Activated B cell treated with CpG ODN at 0.5 μM for 24 hours (primary cell): ENCODE measurements at places on chromosomes 12 and 14.
A peak's percentile ranks its signal among the peaks of the same experiment; 100 is the strongest.

DNA sequence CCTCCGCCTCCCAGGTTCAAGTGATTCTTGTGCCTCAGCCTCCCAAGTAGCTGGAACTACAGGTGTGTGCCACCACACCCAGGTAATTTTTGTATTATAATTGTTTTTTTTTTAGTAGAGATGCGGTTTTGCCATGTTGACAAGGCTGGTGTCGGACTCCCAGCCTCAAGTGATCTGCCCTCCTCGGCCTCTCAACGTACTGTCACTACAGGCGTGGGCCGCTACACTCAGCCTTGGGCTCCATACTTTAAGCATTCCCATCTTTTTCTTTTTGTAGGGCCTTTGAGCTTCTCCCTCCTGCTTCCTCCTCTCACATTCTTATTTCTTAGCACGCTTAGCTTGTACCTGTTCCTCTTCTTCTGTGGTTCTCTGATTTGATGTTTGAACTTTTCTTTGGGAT lies 62.8 kb downstream of the SERPINA3 start:
- H3K4me1 ChIP-seq, result no peaks in the 10 kb centered on the region
- DNase-seq, result no peak
- no peak overlapping the region for H3K27ac ChIP-seq
- H3K27me3 ChIP-seq, result peaks cover 7% of the 10 kb centered on the region

GRCh38 chr12:27906127-27906500 lies 66.4 kb downstream of the PTHLH start:
- H3K27me3 ChIP-seq, result no peaks in the 10 kb centered on the region
- peaks cover 6% of the 10 kb centered on the region for H3K4me1 ChIP-seq
- DNase-seq, result no peak
- no peak overlapping the region for H3K27ac ChIP-seq

DNA sequence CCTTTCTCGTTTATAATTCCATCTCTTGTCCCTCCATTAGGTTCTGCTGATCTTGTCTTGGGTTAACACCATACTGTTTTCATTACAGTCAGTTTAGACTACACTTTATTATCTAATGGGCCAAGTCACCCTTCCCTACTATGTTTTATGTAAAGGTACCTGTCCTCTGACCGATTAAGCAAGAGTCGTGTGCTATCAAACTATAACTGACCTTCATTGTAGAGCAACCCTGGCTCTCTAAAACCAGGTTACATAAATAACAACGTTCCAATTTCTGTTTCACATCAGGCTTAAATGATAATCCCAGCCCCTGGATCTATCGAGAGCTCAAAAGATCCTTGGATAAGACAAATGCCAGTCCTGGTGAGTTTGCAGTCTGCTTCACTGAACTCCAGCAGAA lies 16.7 kb downstream of the OAS2 start:
- no peak for DNase-seq
- H3K36me3 ChIP-seq, result peaks cover 83% of the 10 kb centered on the region
- peaks cover 33% of the 10 kb centered on the region for H3K4me1 ChIP-seq
- no peak overlapping the region for H3K27ac ChIP-seq
- no peaks in the 10 kb centered on the region for H3K27me3 ChIP-seq

DNA sequence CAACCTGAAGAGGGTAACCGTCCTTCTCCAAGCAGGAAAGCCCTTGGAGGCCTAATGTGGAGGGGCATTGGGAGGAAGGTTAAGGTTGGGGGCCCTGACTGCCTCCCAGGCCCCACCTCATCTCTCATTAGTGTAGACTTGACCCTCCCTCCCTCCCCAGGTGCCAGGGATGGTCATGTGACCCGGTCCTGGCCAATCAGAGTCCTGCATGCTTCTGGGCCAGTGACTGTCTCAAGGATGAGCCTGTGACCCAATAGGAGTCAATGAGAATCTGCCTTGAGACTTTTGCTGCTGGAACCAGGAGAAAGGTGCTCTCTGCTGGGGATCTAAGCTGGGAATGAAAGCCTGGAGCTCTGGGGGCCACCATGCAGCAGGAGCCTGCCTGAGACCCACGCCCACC lies 70.8 kb downstream of the NCOR2 start:
- peaks cover 17% of the 10 kb centered on the region for H3K36me3 ChIP-seq
- H3K27ac ChIP-seq, result no peak overlapping the region
- no peaks in the 10 kb centered on the region for H3K27me3 ChIP-seq
- DNase-seq, result no peak
- H3K4me3 ChIP-seq, result no peak overlapping the region
- peaks cover 75% of the 10 kb centered on the region for H3K4me1 ChIP-seq

GRCh38 chr12:52439845-52440244 lies 5.7 kb upstream of the KRT75 start:
- H3K27ac ChIP-seq, result no peak overlapping the region
- peaks cover 23% of the 10 kb centered on the region for H3K27me3 ChIP-seq
- DNase-seq, result no peak
- no peak overlapping the region for H3K4me3 ChIP-seq

DNA sequence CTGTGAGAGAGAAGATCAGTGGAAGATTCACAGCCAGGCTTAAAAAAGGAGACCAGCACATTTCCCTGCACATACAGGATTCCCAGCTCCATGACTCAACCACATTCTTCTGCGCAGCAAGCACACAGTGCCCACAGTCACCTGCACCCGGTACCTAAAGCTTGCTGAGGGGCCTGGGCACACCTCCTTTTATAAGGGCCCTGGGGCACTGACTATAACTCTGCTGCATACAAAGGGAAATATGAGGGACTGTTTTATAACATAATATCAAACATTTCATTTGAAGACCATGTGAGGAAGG lies 322.9 kb downstream of the DAD1 start:
- no peak for DNase-seq
- H3K27ac ChIP-seq, result no peak overlapping the region
- H3K4me1 ChIP-seq, result peaks cover 4% of the 10 kb centered on the region
- no peaks in the 10 kb centered on the region for H3K36me3 ChIP-seq

DNA sequence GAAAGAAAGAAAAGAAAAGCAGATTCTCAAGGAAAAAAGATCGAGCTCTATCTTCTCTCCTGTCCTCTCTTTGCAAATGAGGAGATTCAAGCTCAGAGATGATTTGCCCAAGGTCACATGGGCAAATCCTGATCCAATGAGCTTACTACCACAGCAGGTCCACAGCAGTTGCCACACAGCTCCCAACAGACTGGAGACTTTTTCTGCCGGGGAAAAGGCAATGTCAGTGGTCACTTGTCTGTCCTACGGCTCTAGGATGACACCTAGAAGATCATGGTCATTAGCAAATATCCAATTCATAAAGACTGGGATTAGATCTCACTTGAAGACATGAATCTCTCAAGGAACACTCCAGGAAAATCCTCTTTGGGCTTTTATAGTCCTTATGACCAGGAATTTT lies 58.8 kb downstream of the TTC7B start:
- peaks cover 2% of the 10 kb centered on the region for H3K27me3 ChIP-seq
- DNase-seq, result no peak
- H3K4me3 ChIP-seq, result peak overlapping the region; percentile 71
- H3K27ac ChIP-seq, result no peak overlapping the region
- H3K36me3 ChIP-seq, result no peaks in the 10 kb centered on the region
- peaks cover 24% of the 10 kb centered on the region for H3K4me1 ChIP-seq

DNA sequence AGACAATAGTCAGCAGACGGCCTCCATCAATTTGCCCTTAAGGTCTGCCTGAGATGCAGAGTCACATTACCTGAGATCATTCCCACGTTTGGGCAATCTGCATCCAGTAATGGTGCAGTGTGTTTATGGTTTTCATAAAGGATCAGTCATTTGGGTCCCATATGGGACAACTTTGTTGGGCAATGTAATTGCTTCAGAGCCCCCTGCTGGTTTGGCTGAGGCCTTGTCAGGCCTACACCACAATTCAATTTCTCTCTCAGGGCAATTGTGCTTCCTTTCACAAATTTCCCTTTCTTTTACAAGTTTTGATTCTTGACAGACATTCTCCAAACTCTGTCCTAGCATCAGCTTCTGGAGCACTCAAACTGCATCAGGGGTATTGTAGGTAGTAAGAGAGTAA lies 191.2 kb upstream of the SSTR1 start:
- no peak overlapping the region for H3K4me3 ChIP-seq
- no peak overlapping the region for H3K27ac ChIP-seq
- DNase-seq, result no peak
- H3K4me1 ChIP-seq, result no peaks in the 10 kb centered on the region
- no peaks in the 10 kb centered on the region for H3K27me3 ChIP-seq

DNA sequence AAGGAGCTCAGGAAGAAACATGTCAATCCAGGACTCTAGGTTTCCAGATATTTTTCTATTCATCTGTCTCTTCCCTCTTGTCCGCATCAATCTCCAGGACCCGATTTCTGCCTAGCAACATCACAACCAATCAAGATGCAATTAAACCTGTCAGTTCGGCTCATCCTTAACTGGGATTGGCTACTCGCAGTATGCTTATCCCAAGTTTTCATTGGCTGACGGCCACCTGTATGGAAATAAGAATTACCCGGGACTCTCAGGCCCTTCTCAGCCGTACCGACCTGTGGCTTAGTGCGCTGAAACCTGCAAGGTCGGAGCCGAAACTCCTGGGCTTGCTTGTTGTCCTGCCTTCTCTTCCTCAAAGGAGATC lies 20.4 kb upstream of the ATP5MC2 start:
- H3K27me3 ChIP-seq, result peaks cover 69% of the 10 kb centered on the region
- H3K4me1 ChIP-seq, result peaks cover 29% of the 10 kb centered on the region
- no peaks in the 10 kb centered on the region for H3K36me3 ChIP-seq
- H3K4me3 ChIP-seq, result peak overlapping the region; percentile 66
- no peak overlapping the region for H3K27ac ChIP-seq
- no peak for DNase-seq

DNA sequence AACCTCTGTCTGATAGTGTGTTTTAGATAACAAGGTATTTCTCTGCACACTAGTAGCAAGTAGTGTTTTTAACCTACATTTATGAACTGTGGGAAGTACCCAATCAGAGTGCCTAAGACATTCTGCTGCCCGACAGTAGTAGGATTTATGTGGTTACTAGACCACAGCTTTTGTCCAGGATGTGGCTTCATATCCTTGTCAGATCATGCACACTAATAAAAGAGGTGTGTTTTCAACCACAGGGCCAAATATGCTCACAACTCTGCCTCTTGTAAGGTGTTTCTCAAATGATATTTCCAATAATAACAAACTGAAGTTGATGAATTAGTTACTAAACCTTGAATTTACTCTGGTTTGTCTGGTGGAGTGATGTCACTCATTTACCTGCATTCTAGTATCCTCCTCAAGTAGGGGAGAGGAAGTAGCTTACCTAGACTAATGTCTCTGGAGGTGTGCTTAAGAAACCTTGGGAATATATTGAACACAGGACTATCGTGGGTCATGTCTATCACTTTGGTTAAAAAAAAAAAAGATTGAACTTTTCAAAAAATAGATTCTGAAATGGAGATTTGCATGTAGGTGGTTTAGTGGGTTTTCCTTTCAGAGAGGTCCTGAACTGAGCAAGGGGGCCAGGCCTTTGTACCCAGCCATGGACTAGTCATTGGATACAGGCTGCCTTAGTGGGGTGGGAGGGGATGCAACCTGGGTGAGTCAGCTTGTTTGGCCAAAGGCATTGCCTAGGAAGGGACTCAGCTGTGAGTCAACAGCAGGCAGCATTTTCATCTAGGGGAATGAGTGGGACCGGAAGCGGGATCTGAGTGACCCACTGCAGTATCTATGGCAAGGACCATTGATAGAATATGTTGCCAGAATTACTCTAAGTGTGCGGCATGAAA lies 14.1 kb downstream of the FBXW8 start:
- H3K4me1 ChIP-seq, result peaks cover 47% of the 10 kb centered on the region
- no peak for DNase-seq
- peaks cover 24% of the 10 kb centered on the region for H3K36me3 ChIP-seq
- no peaks in the 10 kb centered on the region for H3K27me3 ChIP-seq
